Sciatic nerve (tissue), 2 donors: ENCODE measurements at places on chromosomes 5 and 9.

- no peak for DNase-seq
Measured at GRCh38 chr5:156043351-156043750, 283.6 kb upstream of the SGCD start.

GRCh38 chr5:141657937-141658545 is 6.8 kb upstream of the FCHSD1 start:
- DNase-seq: no peak

- no peak for DNase-seq
Measured at GRCh38 chr5:151810449-151810848, 38.7 kb downstream of the G3BP1 start.

DNA sequence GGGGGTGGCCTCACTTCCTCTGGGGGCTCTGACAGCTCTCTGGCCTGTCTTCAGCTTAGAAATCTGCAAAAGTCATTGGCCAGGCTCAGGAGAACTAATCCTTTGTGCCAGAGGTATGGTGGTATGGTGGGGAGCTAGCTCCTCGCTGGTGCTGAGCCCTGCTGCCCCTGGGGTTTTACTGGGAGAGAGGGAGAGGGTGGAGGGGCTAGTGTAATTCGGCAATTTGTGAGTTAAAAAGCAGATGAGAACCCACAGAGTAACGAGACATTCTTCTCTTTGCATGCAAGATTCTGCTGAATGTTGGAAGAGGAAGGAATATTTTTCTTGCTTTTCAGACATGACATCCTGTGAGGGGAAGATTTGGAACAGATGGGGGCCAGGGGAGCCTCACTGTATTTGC is 65.5 kb upstream of the SPRY4 start:
- DNase-seq: no peak

GRCh38 chr5:172789687-172790495 is 18.9 kb upstream of the DUSP1 start:
- DNase-seq: no peak

DNA sequence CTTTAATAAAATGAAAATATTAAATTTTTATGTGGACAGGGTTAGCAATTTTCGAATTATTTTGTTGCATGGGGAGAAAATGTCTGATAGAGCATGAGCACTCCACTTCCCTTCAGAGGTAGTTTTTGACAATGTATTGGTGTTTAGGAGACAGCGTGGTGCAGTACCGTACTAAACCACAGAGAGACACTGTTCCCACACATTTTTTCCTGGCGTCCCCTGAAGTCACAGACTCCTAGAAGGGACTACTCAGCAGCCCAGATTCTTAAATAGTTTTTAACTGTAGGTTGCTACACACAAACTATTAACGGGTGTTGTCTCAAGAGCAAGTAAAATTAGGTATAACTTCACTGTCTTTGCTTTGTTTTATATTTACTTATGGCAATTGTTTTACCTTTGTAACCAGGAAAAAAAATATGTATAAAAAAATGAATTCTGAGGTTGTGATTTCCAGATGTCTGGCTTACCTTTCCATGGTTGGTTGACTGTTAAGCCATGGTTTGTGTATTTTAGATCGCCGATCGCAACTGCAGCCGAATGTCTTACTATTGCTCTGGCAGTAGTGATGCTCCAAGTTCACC is 171.2 kb downstream of the DOCK8 start:
- no peak for DNase-seq
